ENCODE measurements at places on chromosomes 2 and 18. TPM values are rescaled to one million over a fixed set of nuclear protein-coding genes. Genes with fewer than 3 reads are reported as not detected.

Gene SCYGR4
- total RNA-seq, result not detected

Gene ERBB4
- 12.7 TPM for total RNA-seq

Gene ASPRV1
- total RNA-seq, result 2.6 TPM

Gene MYCN
- total RNA-seq, result 5.9 TPM

Gene SAG
- 0.18 TPM for total RNA-seq

Gene OTOS
- not detected for total RNA-seq

Gene PTPRN
- total RNA-seq, result 0.09 TPM

Gene OSBPL1A
- total RNA-seq, result 67.1 TPM

Gene PID1
- total RNA-seq, result 27.4 TPM
